T-cell (primary cell): ENCODE measurements at places on chromosomes 2 and 18. TPM values are rescaled to one million over a fixed set of nuclear protein-coding genes. Genes with fewer than 3 reads are reported as not detected.

GPR35 gene
- total RNA-seq: 13.2 TPM

BMP10 gene
- not detected for total RNA-seq

UGT1A4 gene
- not detected for total RNA-seq

ASIC4 gene
- total RNA-seq: not detected

ANKRD30BL gene
- not detected for total RNA-seq

PDCD1 gene
- total RNA-seq: 1.3 TPM

ELOA2 gene
- not detected for total RNA-seq

FBXO41 gene
- 23.7 TPM for total RNA-seq

CAVIN2 gene
- 2.7 TPM for total RNA-seq
